ENCODE measurements at places on chromosomes 12 and 14.

GRCh38 chr12:81546811-81547210 is 212.3 kb downstream of the PPFIA2 start:
- DNase-seq: no peak

GRCh38 chr12:38411426-38411825 is 94.9 kb downstream of the ALG10B start:
- DNase-seq: no peak

GRCh38 chr14:105193916-105194782 is 13.0 kb upstream of the NUDT14 start:
- no peak for DNase-seq

DNA sequence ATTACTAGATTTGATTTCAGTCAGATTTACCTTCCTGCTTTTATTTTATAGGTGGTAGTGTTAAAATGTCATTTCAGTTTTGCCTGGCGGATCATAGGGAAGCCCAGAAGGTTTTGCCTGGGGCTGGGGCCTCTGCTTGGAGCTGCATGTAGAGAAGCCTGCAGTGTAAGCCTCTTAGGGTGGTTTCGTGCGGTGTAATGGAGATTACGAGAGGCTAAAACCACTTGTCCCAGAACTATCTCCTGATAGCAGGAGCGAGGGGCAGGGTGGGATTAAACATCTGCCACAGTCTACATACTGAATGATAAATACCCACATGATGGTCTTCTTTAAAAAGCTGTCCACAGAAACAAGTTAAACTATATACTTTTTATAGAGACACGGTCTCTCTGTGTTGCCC is 35.0 kb upstream of the DICER1 start:
- DNase-seq: no peak

DNA sequence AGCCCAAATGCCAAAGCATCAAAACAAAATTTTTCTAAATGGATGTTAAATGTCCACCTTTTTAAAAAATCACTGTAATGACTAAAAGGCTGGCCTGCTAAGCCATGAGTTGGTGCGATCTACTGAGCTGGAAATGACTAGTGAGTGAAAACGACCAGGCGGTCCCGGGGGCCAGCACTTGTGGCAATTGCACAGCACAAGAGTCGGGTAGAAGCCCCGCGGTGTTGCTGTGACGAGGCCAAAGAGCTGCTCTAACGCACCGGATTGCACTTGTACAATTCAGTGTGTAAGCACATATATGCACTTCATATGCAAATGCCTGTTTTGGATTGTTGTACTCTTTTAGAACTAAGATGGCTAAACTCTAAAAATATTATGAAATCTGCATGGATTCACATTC is 64.1 kb upstream of the DYNC1H1 start:
- DNase-seq: no peak

DNA sequence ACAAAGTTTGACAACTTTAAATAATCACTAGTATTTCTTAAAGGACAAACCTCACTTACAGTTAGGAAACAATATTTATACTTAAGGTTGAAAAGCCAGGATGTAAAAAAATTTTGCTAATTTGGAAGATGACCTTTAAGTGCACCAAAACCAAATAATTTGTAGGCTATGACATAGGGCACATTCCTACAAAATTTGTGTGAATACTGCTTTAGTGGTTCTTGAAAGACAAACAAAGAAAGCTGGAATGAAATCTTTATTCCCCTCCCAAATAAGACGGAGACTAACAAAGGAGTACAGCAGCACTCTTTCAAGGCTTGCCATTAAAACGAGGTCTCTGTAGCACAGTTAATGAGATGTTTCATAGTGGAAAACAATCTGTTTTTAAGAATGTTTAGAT is 45.6 kb downstream of the MSRB3 start:
- no peak for DNase-seq

DNA sequence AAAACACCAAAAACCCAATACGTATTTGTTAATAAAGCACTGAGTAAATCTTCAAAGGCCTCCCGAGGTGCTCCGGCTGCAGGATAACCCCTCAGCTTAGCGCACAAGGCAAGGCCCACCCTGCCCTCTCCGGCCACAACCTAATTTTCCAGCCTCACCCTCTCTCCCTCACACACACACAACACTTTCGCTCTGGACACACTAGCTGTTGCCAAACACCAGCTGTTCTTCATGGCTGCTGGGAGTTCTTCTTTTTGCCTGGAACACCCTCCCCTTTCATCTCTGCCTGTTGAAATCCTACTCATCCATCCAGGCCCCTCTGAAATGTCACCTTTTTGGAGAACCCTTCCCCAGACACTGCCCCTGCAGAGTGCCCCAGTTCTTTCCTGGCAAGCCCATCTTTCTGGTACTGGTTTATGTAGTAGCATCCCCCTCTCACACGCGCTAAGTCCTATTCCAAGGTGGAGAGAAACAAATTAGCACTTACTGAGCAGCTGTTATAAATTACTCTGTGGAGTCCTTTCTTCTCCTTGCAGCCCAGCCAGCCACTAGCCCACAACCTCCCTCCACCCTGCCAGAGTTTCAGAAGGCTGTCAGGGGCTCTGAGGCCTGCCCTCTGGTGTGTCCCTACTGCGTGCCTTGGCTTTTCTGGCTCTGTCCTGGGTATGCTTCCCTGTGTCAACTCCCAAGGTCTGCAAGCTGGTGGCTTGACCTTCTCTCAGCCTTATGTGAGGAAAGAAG is 805 bp upstream of the CRACR2A start:
- DNase-seq: peak; percentile 26

DNA sequence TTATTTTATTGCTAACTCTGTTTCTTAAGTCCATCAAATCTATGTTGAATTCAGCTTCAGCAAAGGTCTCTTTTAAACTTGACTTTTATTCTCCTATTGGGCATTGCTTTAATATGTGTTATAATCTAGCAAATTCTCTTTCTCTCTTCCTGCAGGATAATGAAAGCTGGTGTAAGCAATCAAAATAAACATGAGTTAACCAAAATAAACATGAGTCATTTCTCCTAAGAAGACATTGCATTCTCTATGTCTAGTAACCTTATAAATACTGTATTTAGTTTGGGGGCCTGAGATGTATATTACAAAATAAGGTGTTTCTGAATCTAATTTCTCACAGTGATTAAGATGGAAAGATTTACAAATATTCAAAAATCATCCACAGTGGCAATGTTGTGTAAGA is 739.1 kb upstream of the ATXN7L3B start:
- DNase-seq: no peak

DNA sequence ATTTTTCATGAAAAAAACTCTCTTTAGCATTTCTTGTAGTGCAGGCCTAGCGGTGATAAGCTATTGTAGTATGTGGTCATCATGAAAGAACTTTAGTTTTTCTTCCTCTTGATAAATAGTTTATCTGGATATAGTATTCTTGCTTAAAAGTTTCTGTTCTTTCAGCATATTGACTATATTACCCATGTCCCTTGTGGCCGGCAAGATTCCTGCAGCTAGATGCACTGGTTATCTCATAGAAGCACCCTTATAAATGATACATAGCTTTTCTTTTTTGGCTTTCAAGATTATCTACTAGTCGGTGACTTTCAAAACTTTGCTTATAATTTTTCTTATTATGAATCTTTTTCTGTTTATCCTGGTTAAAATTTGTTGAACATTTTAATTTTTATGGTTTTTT is 234.8 kb downstream of the ALG10 start:
- DNase-seq: no peak

DNA sequence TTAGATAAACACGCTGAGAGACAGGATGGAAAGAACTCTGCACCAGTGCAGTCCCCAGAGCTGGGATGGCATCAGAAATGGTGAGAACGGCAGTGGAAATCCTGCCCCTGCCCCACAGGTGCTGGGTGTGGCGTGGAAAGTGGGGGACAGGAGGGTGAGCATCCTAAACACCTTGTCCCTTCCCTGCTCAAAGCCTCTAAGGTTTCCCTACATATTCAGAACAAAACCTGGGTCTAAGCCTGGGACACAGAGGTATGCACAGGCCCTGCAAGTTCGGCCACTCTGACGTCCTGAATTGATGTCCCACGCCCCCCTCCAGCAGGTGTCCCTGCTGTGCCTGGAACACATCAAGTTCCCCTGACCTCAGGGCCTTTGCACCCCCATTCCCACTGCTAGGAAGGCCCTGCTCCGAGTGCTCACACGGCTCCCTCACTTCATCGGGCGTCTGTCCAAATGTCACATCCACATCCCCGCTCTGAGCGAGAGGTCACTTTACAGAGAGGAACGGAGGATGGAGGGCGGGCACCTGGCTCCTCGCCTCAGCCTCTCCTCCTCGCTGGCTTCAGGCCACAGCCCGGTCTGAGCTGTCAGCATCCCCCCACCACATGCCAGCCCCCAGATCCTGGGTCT is 38.5 kb upstream of the SFSWAP start:
- no peak for DNase-seq

DNA sequence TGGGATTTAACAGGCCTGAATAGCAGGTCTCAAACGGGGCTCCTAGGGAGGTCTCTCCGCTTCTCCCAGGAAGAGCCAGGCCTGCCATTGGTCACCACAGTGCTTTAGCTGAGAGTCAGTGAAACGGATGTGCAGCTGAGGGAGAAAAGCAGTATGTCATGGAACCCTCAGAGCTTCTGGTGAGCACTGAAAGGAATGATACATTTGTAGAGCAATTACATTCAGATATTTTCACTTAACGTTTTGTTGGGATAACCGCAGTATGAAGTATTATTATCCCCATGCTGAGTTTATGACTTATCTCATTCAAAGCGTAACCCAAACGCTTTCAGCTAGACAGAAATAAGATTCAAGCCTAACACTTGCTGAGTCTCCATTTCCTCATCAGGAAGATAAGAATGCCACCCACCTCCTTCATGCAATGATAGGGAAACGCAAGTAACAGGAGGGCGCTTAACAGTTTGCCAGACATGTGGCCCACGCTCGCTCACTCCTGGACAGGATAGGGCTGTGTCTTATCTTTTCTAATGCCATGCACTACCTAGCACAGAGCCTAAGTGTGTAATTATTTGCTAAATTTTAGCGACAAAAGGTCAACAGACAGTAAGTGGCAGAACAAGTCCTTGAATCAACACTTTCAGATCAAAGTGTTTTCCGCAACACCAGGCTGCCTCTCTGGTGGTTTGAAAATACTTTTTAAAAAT is 28.2 kb downstream of the DAD1 start:
- DNase-seq: no peak

- no peak for DNase-seq
Measured at GRCh38 chr14:38623661-38624060, 367.8 kb upstream of the CLEC14A start.

- no peak for DNase-seq
Measured at GRCh38 chr14:21505012-21505553, 6.1 kb downstream of the METTL3 start.

- no peak for DNase-seq
Measured at GRCh38 chr12:115619889-115620288, 657.6 kb downstream of the MED13L start.

DNA sequence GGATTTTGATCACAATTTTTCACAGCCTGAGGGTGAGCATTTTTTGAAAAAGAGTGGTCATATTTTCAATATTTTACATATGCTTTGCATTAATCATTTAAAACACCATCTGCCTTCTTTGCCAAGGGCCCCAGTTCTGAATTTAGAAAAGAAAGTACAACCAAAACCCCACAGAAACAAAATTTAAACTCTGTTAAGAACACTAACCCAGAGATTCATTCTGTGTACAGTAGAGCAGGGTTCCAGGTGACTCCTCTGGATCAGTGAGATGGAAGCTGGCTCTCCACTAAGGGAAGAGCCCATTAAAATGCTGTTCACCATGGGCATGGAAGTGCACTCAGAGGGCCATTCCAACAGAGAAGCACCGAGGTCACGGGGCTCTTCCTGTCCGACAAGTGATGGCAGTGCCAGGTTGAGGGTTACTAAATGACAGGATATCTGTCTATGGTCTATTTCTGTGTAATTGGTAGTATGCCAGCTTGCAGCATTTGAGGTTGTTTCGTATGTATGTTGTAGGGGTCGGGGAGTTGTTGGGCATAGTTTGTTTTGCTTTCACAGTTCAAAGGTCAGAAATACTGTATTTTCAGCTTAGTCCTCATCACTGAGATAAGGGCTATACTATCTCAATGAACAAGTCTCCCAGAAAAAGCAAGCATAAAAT is 95.9 kb downstream of the SLC35F4 start:
- DNase-seq: no peak

GRCh38 chr12:97960741-97961608 is 498.4 kb downstream of the RMST start:
- no peak for DNase-seq

DNA sequence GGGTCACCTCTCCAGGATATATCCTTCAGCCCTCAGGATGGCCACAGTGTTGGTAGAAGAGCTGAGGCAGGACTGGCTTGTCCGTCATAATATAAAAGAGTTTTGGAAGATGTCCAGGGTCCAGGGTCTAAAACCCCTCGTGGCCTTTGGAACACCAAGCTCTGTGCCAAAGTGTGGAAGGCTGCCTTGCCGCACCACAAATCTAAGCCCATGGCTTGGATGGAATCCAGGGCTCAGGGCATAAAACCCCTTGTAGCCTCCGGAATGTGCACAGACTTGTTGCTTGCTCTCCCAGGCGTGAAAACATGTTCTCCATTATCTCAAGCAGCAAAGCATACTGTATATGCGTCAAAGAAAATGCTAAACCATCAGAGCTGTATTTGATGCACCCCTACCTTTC is 46.7 kb downstream of the TNFAIP2 start:
- DNase-seq: no peak

DNA sequence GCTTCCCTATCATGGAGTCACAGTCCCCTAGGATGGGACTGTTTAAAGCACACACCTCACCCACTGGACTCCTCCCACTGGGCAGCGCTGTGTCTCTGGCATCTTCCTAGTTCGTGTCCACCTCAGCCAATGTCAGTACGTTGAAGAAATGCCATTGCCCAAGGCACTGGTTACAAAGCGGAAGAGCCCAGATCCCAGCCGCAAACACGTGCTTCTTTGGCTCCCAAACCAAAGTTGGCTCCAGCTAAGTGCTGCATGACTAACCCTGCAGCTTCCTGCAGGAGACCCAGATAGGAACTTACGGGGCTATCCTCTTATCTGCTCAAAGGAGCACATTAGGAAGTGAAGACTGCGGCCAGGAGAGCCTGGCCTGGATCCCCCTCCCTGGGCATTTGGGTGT is 9.3 kb downstream of the SYNE3 start:
- DNase-seq: no peak

DNA sequence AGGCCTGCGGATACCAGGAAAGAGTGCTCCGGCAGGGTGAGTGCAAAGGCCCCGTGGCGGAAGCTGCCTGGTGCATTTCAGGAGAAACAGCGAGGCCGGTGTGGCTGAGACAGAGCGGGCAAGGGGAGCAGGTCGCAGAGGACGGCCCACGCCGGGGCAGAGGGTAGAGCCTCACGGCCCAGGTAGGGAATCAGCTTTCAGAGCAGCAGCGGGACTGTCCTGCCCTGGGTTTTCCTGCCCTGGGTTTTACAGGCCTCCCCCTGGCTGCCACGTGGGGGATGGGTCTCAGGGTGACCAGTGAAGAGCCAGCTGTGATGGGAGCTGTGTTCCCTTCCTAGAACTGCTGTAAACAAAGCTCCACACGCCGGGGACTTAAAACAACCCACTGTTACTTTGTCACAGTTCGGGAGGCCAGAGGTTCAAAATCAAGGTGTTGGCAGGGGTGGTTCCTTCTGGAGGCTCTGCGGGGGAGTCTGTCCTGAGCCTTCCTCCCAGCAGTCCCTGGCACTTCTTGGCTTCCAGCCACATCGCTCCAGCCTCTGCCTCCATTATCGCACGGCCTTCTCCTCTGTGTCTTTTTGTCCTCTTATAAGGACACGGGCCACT is 10.4 kb downstream of the NCOR2 start:
- DNase-seq: no peak

Data from hindlimb muscle (tissue), 1 donor.